ENCODE measurements at places on chromosomes 1 and 21. TPM values are rescaled to one million over a fixed set of nuclear protein-coding genes. Genes with fewer than 3 reads are reported as not detected.

MARK1 gene
- 6.6 TPM for total RNA-seq

TDRD10 gene
- not detected for total RNA-seq

FCRL5 gene
- not detected for total RNA-seq

GBP7 gene
- total RNA-seq, result not detected

FAM72C gene
- total RNA-seq, result 3.4 TPM

HAO2 gene
- not detected for total RNA-seq

NR5A2 gene
- total RNA-seq, result 0.23 TPM

RGS4 gene
- total RNA-seq, result 68.6 TPM

C1orf185 gene
- total RNA-seq, result not detected

LCK gene
- total RNA-seq, result not detected

TAL1 gene
- total RNA-seq, result 0.60 TPM

RGS1 gene
- total RNA-seq, result not detected

LRRC38 gene
- not detected for total RNA-seq

RNF186 gene
- total RNA-seq, result not detected

PGLYRP3 gene
- not detected for total RNA-seq

CLIC6 gene
- 3.1 TPM for total RNA-seq

ZMPSTE24 gene
- total RNA-seq, result 67.4 TPM

F13B gene
- not detected for total RNA-seq

HSD17B7 gene
- total RNA-seq, result 11.8 TPM

SLC9C2 gene
- total RNA-seq, result not detected

FMO2 gene
- not detected for total RNA-seq

PLPPR5 gene
- total RNA-seq, result not detected

RBM11 gene
- total RNA-seq, result 4.1 TPM

ZFP69 gene
- total RNA-seq, result 9.3 TPM

MMEL1 gene
- total RNA-seq, result not detected

RIPPLY3 gene
- total RNA-seq, result not detected

MEGF6 gene
- 5.1 TPM for total RNA-seq

GPR25 gene
- not detected for total RNA-seq

FAM163A gene
- 0.06 TPM for total RNA-seq

CEP350 gene
- total RNA-seq, result 40.6 TPM

CFHR5 gene
- total RNA-seq, result not detected

KRTAP19-2 gene
- total RNA-seq, result not detected

HCN3 gene
- total RNA-seq, result 0.11 TPM

RHBG gene
- total RNA-seq, result not detected

CR1L gene
- total RNA-seq, result 0.69 TPM

S100A7A gene
- total RNA-seq, result not detected

FGR gene
- total RNA-seq, result not detected

FHAD1 gene
- 4.8 TPM for total RNA-seq

CFAP107 gene
- total RNA-seq, result not detected

GREM2 gene
- total RNA-seq, result not detected

RAB25 gene
- total RNA-seq, result not detected

OR2W3 gene
- total RNA-seq, result 6.7 TPM

PAX7 gene
- 0.97 TPM for total RNA-seq

RGS2 gene
- total RNA-seq, result 7.9 TPM

NUF2 gene
- total RNA-seq, result 92.9 TPM

LRRC3 gene
- 0.17 TPM for total RNA-seq

BEND5 gene
- total RNA-seq, result 3.1 TPM

NEXN gene
- total RNA-seq, result 11.6 TPM

LDLRAD2 gene
- not detected for total RNA-seq

RGS13 gene
- total RNA-seq, result not detected

MNDA gene
- not detected for total RNA-seq

FAM229A gene
- 2.7 TPM for total RNA-seq

PLCH2 gene
- 0.06 TPM for total RNA-seq

OR2L8 gene
- total RNA-seq, result not detected

OR2L3 gene
- not detected for total RNA-seq

GJA9 gene
- total RNA-seq, result not detected
